ENCODE measurements at places on chromosomes 6 and 20. TPM values are rescaled to one million over a fixed set of nuclear protein-coding genes. Genes with fewer than 3 reads are reported as not detected.

ZBTB46 gene
- total RNA-seq = 6.0 TPM

DXO gene
- 17.5 TPM for total RNA-seq

DNA sequence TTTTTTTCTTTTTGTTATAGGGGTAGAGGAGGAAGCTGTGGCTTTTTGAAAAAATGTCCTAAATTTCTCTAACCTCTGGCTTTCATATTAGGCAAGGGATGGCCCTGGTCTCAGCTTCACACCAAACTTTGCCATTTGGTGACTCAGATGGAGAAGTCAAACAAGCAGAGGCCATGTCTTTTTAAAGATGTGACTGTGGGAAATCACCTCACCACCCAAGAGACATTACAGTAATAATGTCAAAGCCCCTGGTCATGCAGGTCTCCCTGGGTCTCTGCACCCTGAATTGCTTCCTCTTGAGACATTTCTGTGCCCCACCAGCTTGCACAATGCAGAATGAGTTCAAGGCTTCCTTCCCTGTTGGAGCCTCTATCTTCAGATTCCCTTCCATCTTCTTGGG, 39.5 kb upstream of the ADGRF5 start:
- DNase-seq = no peak

DNA sequence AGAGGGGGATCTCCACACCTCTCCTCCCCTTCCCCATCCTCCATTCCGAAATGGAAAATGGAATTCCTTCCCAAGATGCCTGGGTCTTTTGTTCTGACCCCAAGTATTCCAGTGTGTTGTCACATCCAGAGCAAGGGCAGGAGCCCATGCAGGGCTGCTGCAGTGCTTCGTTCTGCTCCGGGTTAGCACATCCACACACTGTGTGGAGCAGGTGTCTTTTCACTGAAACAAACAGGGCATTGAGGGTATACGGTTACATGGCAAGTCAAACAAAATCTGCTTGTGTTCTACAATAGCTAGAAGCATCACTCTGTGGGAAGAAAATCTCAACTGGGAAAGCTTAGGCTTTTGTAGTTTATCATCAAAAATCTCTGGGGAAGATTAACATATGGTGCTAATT, 56.9 kb downstream of the LYRM2 start:
- DNase-seq = no peak

DNA sequence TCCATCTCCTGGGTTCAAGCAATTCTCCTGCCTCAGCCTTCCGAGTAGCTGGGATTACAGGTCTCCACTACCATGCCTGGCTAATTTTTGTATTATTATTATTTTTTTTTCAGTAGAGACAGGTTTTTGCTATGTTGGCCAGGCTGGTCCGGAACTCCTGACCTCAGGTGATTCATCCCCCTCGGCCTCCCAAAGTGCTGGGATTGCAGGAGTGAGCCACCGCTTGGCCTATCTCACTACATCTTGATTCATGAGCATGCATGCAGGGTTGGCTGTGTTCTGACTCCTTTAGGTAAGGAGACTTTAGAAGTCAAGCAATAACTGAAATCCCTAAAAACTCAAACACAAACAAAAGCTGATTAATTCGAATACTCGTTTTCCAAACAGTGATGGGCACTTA, 80.9 kb downstream of the GJA1 start:
- no peak for DNase-seq
